Common myeloid progenitor, CD34-positive (primary cell): ENCODE measurements at places on chromosomes 1 and 21.
A peak's percentile ranks its signal among the peaks of the same experiment; 100 is the strongest.

GRCh38 chr1:210446479-210446878 lies 117.8 kb downstream of the HHAT start:
- peak; percentile 3 for DNase-seq

DNA sequence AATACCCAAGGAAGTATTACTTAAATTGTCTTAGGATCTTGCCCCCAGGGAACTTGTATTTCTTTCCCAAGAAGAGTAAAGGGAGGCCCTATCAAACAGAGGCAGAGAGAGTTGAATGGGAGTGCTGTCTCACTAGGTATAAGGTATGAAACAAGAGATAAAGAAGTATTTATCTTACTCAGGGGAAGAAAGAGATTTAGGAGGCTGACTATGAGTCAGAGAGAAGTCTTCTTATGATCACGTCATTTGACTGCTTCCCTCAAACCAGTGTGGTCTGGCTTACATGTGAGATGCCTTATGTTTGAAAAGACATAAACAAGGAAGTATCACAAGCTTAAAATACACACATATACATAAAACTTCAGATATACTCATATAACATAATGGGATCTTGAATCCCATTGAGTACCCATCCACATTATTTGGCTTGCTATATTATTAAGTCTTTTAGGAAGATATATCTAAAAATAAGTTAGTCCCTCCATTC lies 29.6 kb downstream of the DUSP10 start:
- peak; percentile 93 for DNase-seq

- DNase-seq = no peak
These were observed 12.4 kb upstream of the ZNF697 start for GRCh38 chr1:119660253-119661083.

- no peak for DNase-seq
These were observed 831 bp downstream of the TMEM52 start for GRCh38 chr1:1917995-1918900.

DNA sequence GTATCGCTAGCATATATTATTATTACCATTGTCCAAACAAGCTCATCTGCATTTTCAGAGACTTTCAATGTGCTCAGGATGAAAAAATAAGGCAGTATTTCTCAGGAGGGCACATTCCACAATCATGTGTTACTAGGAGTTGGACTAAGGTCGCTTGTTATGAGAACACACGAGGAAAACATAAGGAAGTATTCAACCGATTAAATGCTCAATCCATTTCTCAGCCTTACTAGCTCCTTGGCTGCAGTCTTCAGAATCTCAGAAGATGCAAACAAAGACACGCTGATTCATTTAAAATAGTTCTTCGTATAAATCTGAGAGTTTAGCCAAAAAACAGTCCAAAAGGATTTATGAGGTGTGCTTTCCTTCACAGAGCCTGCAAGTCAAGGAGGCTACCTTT lies 82.0 kb upstream of the JAK1 start:
- DNase-seq = no peak

DNA sequence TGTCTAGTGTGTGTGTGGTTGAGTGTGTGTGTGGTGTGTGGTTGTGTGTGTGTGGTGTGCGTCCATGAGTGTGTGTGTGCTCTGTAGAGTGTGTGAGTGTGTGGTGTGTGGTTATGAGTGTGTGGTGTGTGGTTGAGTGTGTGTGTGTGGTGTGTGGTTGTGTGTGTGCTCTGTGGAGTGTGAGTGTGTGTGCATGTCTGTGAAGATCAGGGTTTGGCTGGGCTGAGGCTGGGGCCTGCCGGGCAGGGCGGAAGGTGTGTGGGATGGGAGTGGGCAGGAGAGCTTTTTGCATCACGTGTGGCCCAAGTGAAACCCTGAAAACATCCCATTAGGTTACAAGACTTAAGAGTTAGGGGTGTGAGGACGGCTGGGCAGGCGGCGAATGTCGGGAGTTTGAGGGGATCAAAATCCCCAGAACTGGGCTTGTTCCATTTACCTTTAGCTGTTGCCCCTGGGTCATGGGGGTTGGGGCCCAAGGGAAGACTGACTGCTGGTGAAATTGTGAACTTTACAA lies 2.9 kb upstream of the FCMR start:
- no peak for DNase-seq

- DNase-seq = no peak
These were observed 162.7 kb upstream of the RUNX1 start for GRCh38 chr21:35211782-35212181.

DNA sequence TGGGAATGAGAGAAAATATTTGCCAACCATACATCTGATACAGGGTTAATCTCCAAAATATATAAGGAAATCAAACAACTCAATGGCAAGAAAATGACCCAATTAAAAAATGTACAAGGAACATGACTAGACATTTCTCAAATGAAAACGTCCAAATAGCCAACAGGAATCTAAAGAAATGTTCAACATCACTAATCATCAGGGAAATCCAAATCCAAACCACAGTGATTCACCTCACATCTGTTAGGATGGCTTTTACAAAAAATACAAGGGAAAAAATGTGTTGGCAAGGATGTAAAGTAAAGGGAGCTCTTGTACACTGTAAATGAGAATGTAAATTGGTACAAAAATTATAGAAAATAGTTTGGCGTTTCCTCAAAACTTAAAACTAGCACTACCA lies 54.7 kb upstream of the ZRANB2 start:
- no peak for DNase-seq

- DNase-seq = peak; percentile 65
These were observed 9.0 kb upstream of the IFNGR2 start for GRCh38 chr21:33394260-33394659.

DNA sequence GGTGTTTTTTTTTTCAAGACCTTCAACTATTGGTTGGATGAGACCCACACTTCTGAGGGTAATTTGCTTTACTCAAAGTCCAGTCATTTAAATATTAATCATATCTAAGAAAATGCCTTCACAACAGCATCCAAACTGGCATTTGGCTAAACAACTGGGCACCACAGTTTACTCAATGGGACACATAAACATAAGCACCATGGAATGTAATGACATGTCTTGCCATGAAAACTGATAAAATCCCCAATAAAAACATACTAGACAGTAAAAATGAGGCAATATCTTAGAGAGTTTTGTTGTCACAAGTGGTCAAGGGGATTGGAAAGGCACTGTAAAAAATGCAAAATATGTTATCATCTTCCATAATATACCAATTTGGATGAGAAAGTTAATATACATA lies 838.8 kb upstream of the ADAMTS5 start:
- no peak for DNase-seq

GRCh38 chr1:85290826-85291225 lies 14.4 kb upstream of the BCL10 start:
- no peak for DNase-seq

DNA sequence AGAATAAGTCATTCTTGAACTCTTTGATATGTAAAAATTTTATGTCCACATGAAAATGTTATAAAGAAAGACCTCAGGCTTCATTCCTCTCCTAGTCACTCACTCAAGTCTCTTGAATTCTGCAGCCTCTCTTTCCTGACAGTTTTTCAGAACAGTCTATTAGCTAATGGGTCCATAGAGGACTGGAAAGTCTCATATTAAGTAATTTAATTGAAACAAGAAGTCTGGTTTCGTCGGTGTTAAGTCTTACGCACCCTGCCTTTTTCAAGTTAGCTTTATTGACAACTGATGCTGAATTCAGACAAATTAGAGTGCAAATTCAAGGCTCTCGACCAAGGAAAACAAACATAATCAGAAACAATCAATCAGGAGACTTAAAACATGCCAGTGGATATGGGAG lies 105.8 kb downstream of the GREM2 start:
- DNase-seq = no peak

DNA sequence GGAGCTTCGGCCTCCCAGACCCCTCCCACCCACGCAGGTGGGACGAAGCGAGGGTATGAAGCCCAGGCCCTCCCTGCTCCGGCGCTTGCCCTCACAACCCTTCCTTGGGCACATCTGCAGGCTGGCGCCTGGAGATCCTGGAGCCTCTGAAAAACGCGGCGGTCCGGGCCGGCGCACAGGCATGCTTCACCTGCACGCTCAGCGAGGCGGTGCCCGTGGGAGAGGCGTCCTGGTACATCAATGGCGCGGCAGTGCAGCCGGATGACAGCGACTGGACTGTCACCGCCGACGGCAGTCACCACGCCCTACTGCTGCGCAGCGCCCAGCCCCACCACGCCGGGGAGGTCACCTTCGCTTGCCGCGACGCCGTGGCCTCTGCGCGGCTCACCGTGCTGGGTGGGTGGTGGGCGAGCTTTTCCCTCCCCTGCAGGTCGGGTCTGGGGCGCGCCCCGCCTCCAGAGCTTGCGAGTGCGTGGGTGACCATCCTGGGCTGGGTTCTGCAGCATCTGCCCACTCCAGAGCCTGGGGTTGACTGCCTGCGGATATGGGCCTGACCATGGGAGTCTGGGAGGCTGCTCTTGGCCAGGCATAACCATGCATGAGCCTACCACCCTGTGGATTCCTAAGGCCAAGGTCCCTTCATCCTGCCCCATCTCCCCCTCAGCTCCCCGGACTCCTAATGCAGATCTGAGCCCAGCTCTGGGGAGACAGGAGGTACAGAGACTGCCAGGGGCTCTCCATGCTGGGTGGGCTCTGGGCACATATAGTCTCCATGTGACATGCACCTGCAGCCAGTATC lies 89.8 kb downstream of the TRIM11 start:
- DNase-seq = no peak

- no peak for DNase-seq
These were observed 174.4 kb downstream of the PGBD5 start for GRCh38 chr1:230251644-230252191.

DNA sequence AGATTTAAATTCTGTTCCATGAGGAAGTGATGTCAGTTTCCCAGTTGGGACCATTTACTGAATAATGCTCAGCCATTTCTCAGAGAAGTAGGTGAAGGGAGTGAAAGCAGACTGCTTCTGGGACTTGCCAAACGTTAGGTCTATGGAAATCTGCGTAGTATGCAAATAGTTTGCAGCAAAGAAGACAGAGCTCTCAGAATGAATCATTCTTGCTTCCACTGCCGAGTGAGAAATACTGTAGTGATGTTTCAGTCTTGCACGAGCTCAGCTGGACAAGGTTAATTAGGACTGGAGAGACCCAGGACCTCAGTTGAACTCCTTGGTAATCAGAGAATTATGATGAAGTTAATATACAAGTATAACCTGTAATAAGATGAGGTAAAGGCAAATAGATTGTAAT lies 317.7 kb upstream of the DAB1 start:
- DNase-seq = no peak

- no peak for DNase-seq
These were observed 33.5 kb upstream of the AKT3 start for GRCh38 chr1:243883551-243883950.

DNA sequence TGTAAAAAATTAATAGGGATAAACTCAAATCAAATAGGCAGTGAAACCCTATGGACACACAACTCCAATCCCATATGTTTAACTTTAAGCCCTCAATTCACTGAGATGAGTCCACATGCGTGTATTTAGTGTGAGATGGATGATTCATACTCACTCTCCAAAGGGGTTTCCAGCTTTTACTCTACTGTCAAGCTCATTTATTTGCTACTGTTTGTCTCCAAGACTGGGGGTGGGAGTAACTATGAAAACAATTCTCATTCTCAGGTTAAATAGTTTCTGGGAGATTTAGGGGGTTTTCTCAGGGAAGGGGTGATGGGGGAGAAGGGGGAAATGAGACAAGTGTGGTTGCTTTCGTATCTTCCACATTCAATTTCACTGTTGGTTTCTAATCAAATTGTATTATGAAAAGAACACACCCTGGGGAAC lies 2.7 kb downstream of the RAB29 start:
- no peak for DNase-seq

- no peak for DNase-seq
These were observed 775 bp upstream of the TMEM63A start for GRCh38 chr1:225882694-225883615.

- no peak for DNase-seq
These were observed 9.3 kb downstream of the TTC3 start for GRCh38 chr21:37082375-37082774.

DNA sequence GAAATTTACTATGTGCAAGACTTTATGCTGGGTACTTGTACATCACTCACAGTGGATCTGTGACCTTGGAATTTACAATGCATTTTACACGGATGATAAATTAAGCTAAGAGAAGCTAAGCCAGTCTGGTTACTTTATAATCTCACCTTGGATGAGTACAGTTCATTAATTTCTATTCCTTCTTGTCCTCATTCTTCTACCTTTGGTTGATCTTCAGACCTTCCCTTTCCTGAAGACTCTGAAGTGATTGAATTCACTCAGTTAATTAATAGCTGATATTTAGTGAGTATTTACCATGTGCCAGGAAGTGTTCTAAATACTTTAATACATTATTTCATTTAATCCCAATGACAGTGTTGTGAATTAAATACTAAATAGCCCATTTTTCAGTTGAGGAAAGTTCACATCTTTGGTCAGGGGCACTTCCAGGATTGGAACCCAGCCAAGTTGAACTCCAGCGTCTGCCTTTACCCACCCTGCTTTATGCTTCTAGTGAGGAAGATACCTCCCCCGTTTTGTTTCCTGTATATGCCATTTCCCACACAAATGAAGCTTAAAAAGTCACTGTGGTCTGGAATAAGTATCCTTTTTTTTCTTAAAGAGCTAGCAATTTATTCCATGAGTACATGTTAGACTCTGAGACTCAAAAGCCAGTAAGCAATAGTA lies 146.6 kb downstream of the TLR5 start:
- DNase-seq = peak; percentile 16

DNA sequence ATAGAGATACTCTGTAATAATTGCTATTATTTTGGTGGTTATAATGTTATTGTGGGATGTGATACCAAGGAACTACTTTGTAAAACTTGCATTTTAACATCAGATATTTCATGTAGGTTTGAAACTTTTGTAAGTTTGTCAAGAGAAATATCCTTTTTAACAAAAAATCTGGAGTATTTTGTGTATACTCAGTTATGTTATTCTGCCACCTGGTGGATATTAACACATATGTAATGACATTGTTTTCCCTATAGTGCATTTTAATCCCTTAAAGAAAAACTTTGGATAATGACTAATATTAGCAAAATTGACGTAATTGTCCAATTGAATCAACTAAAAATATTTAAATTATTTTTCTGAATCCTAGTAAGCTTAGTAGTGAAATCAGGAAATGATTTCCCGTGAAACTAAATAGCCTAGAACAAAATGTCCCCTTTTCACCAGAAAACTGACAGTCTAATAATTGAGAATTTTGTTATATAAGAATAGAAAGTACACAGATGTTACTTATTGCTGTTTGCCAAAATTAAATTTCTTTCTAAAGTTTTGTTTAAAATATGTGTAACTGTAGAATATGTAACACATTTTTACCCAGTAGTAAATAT lies 39.6 kb downstream of the KCTD3 start:
- no peak for DNase-seq

- DNase-seq = peak; percentile 95
These were observed 35.4 kb downstream of the RSPH1 start for GRCh38 chr21:42460391-42461184.

GRCh38 chr21:44846485-44847260 lies 26.8 kb downstream of the PTTG1IP start:
- peak; percentile 57 for DNase-seq

DNA sequence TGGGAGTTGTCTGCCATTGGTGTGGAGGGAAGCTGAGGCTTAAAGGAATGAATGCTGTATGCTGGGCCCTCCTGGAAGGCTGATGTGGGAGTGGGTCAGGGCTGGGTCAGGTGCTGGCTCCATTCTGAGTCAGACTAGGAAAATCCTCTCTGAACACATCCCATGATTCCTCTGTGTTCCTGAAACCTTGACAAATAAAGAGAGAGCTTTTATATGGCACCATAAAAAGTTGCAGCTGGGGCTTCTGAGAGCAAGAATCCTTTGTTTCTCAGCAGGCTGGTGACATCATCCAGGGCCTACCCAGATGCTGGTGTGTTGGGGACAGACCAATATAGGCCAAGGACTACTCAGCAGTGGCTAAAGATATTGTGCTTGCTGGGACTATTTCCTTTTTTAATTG lies 27.8 kb upstream of the NFASC start:
- DNase-seq = no peak
